Fibroblast of skin of left quadriceps (primary cell): ENCODE measurements at places on chromosomes 5 and 9.
A peak's percentile ranks its signal among the peaks of the same experiment; 100 is the strongest.

GRCh38 chr5:134053840-134054338 is 49.1 kb upstream of the VDAC1 start:
- no peak for DNase-seq

DNA sequence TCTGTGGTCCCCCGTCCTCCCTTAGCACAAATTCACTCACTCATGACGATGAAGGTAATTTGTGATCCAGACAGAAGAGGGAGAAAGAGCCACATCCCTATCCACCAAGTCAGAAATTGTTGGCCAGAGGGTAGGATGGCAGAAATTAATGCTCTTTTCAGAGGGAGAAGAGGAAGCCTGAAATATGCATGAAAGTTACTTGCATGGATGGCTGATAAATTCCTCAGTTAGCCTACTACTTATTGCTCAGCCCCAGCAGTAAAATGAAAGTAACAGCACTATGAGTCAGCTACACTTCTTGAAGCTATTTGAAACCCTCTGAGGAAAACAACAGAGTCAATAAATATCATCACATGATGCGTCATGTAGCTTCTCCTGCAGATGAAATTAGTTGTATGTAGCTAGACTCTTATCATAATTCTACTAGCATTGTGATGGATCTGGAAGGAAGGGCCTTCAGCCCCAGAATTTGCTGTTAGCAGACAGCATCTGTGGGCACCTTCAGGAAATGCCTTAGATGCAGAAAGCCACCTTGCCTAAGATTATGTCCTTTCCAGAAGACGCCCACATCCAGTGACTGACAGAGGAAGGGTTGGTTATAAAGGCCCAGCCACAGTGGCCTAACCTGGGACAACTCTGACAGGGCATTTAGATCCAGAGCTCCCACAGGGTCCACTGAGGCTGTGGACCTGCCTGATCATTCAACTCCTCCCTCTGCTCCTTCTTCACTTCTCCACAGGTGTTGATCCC is 81.2 kb upstream of the CCDC112 start:
- DNase-seq: peak; percentile 83

DNA sequence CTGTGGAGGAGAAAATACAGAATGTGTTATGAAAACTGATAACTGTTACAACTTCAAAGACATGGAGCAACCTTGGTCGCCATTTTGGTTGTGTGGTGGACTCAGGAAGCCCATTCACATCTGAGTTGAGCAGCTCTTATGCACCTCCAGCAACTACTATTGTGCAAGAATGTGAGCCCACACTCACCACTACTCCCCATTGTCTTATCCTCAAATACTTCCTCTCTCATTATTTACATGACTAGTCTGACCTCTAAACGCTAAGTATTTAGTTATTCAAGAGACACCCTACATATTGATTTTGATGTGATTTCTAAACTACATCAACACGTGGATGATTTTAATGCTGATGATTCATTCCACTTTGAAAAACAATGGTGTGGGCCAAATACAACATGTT is 516.6 kb upstream of the CLINT1 start:
- no peak for DNase-seq

DNA sequence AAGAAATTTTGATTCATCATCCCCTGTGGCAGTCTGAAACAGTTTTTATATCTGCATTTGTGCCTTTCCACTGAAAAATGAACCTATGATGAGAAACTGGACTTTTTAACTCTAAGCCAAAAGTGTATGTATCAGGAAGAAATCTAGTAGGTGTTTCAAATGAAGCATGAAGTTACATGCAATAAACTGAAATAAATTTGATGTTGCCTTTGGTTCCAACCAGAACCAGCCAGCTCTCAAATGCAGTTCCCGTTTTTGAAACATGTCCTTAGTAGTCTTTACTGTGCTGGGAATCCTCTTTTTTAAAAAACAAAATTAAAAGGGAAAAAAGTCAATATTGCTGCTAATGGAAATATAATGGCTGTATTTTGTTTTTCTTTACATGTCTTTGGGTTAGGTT is 43.9 kb downstream of the HACD4 start:
- DNase-seq: no peak

DNA sequence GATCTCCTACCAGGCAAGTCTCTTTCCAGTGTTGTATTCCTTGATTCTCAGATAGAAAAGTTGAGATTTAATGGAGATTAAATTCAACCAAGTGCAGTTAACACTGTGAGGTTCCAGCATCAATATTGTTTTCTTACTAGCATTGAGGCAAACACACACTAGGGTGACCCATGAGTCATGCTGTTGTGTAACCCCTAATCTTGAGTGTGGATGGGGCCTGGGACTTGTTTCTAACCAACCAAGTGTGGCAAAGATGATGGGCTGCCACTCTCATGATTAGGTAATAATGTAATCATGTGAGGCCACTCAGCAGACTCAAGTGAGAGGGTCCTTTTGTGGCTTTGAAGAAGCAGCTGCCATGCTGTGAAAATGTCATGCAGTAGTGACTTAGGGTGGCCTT is 394.2 kb downstream of the IRX2 start:
- no peak for DNase-seq
